Muscle of leg (tissue), 16 donors: ENCODE measurements at places on chromosomes 12 and 14. TPM values are rescaled to one million over a fixed set of nuclear protein-coding genes. Genes with fewer than 3 reads are reported as not detected.

- no peaks in the 10 kb centered on the region for H3K36me3 ChIP-seq
- H3K4me3 ChIP-seq = no peak overlapping the region
- DNase-seq = no peak
- H3K27me3 ChIP-seq = peaks cover 53% of the 10 kb centered on the region
- no peak overlapping the region for H3K27ac ChIP-seq
These were observed 2.0 kb upstream of the NTF3 start for GRCh38 chr12:5429741-5430557.

DNA sequence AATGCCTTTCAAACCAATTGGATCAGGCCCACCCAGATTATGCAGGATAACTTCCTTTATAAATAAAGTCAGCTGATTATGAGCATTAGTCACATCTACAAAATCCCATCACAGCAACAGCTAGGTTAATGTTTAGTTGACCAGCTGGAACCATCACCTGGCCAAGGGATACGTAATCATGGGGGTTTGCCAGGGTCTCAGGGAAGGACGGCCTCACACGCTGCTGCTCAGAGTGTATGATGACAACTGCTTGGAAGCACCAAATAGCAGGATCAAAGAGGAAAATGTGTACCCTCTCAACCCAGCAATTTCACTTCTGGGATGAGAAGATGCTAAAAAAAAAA is 162.6 kb downstream of the SLC15A4 start:
- H3K27me3 ChIP-seq = no peaks in the 10 kb centered on the region
- no peak overlapping the region for H3K27ac ChIP-seq
- no peaks in the 10 kb centered on the region for H3K36me3 ChIP-seq
- H3K4me3 ChIP-seq = no peak overlapping the region

DNA sequence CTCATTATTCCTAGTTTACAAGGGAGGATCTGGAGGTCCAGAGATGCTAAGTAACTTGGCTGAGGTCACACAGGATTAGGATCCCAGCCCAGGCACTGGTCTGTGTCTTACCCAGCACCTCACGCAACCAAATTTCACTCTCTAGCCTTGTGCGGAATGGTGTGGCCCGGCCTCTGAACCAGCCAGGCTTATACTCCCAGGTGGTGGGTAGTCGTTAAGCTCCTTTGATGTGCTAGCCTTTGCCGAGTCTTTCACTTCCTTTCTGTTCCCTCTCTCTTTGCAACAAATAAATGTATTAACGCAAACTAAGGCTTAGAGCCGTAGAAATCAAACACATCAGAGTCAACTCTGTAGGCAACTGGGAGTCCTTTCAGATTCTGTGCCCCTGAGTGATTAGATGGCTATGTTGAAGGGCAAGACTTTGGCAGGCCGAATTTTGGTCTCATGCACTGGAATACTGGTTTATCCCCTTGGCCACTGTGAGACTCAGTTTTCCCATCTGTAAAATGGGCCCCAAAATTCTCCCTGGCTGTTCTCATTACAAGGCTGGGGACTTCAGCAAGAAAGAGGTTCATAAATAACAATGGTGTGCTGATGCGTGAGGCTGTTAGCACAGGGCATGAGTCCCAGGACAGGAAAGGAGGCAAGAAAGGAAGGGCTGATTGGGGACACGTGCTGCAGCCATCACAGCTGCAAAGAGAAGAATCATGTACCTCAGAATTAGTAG is 126.3 kb downstream of the AACS start:
- no peaks in the 10 kb centered on the region for H3K36me3 ChIP-seq
- no peak overlapping the region for H3K4me3 ChIP-seq
- no peak for DNase-seq
- peaks cover 14% of the 10 kb centered on the region for H3K4me1 ChIP-seq
- H3K27me3 ChIP-seq = peaks cover 67% of the 10 kb centered on the region

GPR65 gene
- 0.53 TPM for total RNA-seq

TMPO gene
- 91.0 TPM for total RNA-seq

GRCh38 chr12:96590970-96591369 is 101.6 kb downstream of the CFAP54 start:
- no peak overlapping the region for H3K4me3 ChIP-seq
- H3K4me1 ChIP-seq = no peaks in the 10 kb centered on the region
- H3K27me3 ChIP-seq = no peaks in the 10 kb centered on the region
- H3K36me3 ChIP-seq = no peaks in the 10 kb centered on the region

AEBP2 gene
- 28.8 TPM for total RNA-seq

DNA sequence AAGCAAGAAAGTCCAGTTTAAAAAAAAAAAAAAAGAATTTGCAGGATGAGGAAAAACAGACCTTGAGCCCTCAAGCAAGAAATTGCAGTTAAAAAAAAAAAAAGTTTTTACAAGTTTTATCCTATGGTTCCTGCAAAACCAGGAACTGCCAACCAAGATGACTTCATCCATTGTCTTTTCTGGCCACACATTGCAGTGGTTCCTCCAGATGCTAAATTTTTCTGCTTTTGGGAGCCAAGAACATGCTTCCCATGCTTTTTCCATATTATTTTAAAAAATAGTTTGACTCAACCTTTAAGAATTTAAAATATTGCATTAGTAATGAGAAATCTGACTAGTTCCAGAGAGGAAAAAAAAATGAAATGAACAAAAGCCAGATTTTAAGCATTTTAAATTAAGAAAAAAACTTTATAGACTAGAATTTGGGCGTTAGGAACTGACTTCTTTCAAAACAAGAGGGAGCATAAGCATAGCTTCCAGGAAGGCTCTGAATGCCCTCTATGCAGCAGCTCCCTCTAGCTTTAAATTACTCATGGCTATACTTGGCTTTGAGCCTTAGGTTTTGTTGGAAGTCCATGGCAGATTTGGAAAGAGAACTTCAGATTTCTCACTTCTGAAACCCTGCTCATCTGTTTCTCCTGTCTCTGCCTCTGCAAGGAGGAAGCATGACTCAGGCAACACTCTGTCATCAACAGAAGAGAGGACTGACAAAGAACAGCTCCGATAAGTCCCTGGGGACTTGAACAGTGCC is 124.5 kb downstream of the GPR65 start:
- no peak overlapping the region for H3K4me3 ChIP-seq
- no peak overlapping the region for H3K27ac ChIP-seq
- H3K4me1 ChIP-seq = no peaks in the 10 kb centered on the region
- no peaks in the 10 kb centered on the region for H3K36me3 ChIP-seq

- H3K36me3 ChIP-seq = no peaks in the 10 kb centered on the region
- peaks cover 20% of the 10 kb centered on the region for H3K4me1 ChIP-seq
- DNase-seq = peak; percentile 87
- H3K27me3 ChIP-seq = peaks cover 4% of the 10 kb centered on the region
These were observed 97.0 kb downstream of the TMEM30B start for GRCh38 chr14:61184112-61184511.

GRCh38 chr14:53127832-53128231 is 25.3 kb downstream of the DDHD1 start:
- H3K36me3 ChIP-seq = no peaks in the 10 kb centered on the region
- no peaks in the 10 kb centered on the region for H3K27me3 ChIP-seq
- no peak for DNase-seq
- no peak overlapping the region for H3K27ac ChIP-seq
- no peaks in the 10 kb centered on the region for H3K4me1 ChIP-seq

DNA sequence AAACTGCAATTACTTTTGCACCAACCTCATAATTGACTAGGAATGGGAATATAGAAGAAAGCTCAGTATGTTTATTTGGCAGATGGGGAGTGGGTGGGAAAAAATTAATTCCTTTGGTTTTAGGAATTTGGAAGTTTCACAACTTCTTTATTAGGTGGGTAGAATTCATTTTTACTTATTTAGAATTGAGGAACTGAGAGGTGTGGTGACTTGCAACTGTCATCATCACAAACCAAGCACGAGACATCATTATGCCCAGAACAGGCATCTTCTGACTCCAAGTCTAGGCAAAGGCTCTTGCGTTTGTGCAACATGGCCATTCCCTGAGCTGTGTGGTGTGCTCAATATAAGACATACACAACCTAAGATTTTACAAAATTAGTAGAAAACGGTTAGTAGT is 380.0 kb downstream of the ATP23 start:
- no peaks in the 10 kb centered on the region for H3K27me3 ChIP-seq
- H3K36me3 ChIP-seq = no peaks in the 10 kb centered on the region
- DNase-seq = no peak

KRT77 gene
- not detected for total RNA-seq

HHIPL1 gene
- 2.3 TPM for total RNA-seq

GRCh38 chr14:78683981-78684380 is 513.8 kb downstream of the NRXN3 start:
- no peaks in the 10 kb centered on the region for H3K4me1 ChIP-seq
- H3K36me3 ChIP-seq = no peaks in the 10 kb centered on the region
- peak; percentile 0 for DNase-seq
- H3K4me3 ChIP-seq = no peak overlapping the region
- no peak overlapping the region for H3K27ac ChIP-seq

GRCh38 chr14:99647411-99647810 is 2.5 kb downstream of the HHIPL1 start:
- DNase-seq = peak; percentile 48
- H3K4me3 ChIP-seq = no peak overlapping the region
- H3K4me1 ChIP-seq = peaks cover 8% of the 10 kb centered on the region

GRCh38 chr12:120994589-120995337 is 16.4 kb downstream of the HNF1A start:
- H3K36me3 ChIP-seq = no peaks in the 10 kb centered on the region
- no peak for DNase-seq
- peaks cover 3% of the 10 kb centered on the region for H3K4me1 ChIP-seq
- H3K27me3 ChIP-seq = peaks cover 2% of the 10 kb centered on the region

GRCh38 chr12:67772267-67773169 is 124.0 kb downstream of the DYRK2 start:
- H3K4me3 ChIP-seq = no peak overlapping the region
- no peaks in the 10 kb centered on the region for H3K36me3 ChIP-seq
- DNase-seq = peak; percentile 75
- peaks cover 13% of the 10 kb centered on the region for H3K4me1 ChIP-seq
- no peaks in the 10 kb centered on the region for H3K27me3 ChIP-seq

DNA sequence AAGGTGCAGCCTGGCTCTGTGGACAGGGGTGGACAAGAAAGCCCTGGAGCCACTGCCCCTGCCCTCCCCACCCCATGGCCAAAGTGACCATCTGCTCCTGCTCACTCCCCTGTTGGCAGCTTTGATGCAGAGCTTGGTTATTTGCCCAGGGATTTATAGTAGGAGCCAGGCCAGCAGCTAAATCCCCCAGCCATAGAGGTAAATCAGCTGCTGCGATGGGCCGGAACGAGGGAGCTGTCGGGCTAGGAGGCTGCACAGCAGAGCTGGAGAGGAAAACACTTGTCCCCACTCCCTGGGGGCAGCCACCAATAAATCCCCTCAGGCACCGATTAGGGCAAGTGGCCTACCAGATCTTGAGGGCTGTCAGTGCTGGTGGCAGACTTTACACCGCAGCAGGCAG is 26.0 kb downstream of the SMUG1 start:
- H3K27ac ChIP-seq = no peak overlapping the region
- H3K36me3 ChIP-seq = no peaks in the 10 kb centered on the region
- peaks cover 7% of the 10 kb centered on the region for H3K27me3 ChIP-seq
- H3K4me1 ChIP-seq = peaks cover 66% of the 10 kb centered on the region
- DNase-seq = peak; percentile 64

PLEKHD1 gene
- 0.53 TPM for total RNA-seq

DNA sequence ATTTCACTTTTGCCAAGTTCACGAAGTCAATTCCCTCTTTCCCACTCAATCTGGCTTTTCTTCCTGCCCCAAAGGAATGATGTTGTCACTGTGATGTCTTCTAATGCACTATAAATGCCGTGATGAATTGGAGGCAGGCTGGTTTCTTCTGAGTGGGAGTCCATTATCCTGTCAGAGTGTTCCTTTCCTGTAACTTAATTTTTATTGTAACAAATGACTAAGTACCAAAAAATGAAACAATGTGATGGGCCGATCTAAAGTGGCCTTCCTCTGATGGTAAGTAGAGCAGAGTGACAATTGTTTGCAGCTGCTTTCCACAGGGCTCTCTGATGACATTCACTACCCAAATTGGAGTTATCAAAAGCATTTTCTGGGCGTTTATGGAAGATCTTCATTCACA is 22.2 kb downstream of the TMEM30B start:
- DNase-seq = no peak
- no peaks in the 10 kb centered on the region for H3K4me1 ChIP-seq
- no peaks in the 10 kb centered on the region for H3K36me3 ChIP-seq
- H3K27me3 ChIP-seq = no peaks in the 10 kb centered on the region
- no peak overlapping the region for H3K27ac ChIP-seq

DNA sequence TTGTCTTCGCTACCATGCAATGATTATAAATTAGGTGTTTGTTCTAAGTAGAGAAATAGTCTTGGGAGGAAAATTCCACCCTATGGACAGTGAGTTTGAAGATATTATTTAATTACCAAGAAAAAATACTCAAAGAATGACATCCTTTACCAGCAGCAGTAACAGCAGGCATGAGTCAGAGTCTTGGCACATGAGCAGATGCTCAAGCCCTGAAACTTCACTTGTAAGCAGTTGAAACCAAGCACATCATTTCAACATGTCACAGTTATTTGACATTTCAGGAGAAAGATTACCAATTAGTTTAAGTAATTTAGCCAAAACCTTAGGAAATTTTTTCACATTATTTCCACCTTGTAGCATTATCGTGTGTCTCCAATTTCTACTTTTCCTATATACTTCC is 99.2 kb downstream of the C12orf50 start:
- H3K4me3 ChIP-seq = no peak overlapping the region
- H3K4me1 ChIP-seq = peaks cover 2% of the 10 kb centered on the region
- no peaks in the 10 kb centered on the region for H3K27me3 ChIP-seq
- peak; percentile 71 for DNase-seq

DNA sequence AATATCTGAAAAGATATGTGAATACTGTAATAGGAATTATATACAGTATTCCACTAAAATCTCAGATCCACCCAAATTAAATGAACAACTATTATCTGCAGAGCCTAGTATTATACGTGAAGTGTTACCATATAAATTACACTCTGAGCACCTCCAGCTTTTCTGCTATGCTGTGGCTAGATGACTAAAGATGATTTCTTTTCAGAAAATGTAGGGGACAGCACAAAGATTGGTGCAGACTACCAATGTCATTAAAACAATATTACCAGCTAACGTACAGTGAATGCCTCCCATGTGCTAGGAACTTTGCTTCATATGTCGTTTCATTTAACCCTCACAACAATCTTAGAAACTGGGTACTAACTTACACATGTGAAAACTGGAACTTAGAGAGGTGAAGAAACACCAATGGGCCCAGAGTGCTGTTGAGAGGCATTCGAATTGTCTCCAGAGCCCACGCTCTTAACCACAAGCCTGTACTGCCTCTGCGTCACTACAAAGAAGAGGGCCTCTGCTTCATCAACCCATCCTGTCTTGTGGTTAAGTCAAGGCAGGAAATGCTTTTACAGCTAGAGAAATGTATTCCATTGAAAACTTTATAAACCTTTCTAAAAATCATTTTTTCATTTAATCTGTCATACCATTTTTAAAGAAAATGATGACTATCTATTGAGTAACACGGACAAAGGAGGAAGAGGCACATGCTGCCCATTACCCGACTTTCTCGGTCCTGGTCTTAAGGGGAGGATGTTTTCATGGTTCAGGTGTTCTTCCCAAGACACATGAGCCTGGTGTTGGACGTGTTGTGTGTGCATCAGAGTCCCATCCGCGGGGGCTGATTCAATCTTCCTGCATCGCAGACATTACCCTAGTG is 1.3 kb downstream of the GPR65 start:
- DNase-seq = peak; percentile 32
- H3K27ac ChIP-seq = no peak overlapping the region
- no peaks in the 10 kb centered on the region for H3K27me3 ChIP-seq
- no peaks in the 10 kb centered on the region for H3K36me3 ChIP-seq
- H3K4me1 ChIP-seq = no peaks in the 10 kb centered on the region
